ENCODE measurements at places on chromosomes 16 and 17. TPM values are rescaled to one million over a fixed set of nuclear protein-coding genes. Genes with fewer than 3 reads are reported as not detected.

Gene LCMT1
- total RNA-seq = 81.2 TPM

Gene NPIPA8
- 0.48 TPM for total RNA-seq

Gene RPH3AL
- total RNA-seq = 3.0 TPM

Gene KRTAP17-1
- total RNA-seq = not detected

Gene OMG
- total RNA-seq = not detected

Gene PDILT
- total RNA-seq = not detected

Gene LRRC37B
- total RNA-seq = 17.9 TPM

Gene HBA2
- 4.3 TPM for total RNA-seq

Gene TPPP3
- total RNA-seq = 0.48 TPM

Gene LPO
- total RNA-seq = 0.11 TPM

Gene CLEC18A
- total RNA-seq = 1.6 TPM

Gene KDM6B
- 28.9 TPM for total RNA-seq

Gene KNOP1
- 88.4 TPM for total RNA-seq

Gene KRT26
- not detected for total RNA-seq

Gene NETO2
- 28.6 TPM for total RNA-seq

Gene STH
- not detected for total RNA-seq

Gene EPX
- not detected for total RNA-seq

Gene C16orf78
- not detected for total RNA-seq

Gene CNTD1
- not detected for total RNA-seq

Gene TAC4
- total RNA-seq = not detected

Gene CCL2
- 1.4 TPM for total RNA-seq

Gene TCAP
- 2.5 TPM for total RNA-seq

Gene TEKT5
- not detected for total RNA-seq

Gene CMTM1
- 2.6 TPM for total RNA-seq

Gene FNDC8
- total RNA-seq = not detected

Gene PRAC2
- not detected for total RNA-seq

Gene GRB7
- total RNA-seq = 50.6 TPM

Gene CCL4L2
- not detected for total RNA-seq

Gene IL4R
- total RNA-seq = 28.6 TPM

Gene SEPHS2
- total RNA-seq = 52.6 TPM

Gene RASL10B
- total RNA-seq = 15.9 TPM

Gene TEX14
- total RNA-seq = 0.55 TPM

Gene C1QTNF8
- total RNA-seq = not detected

Gene IRX6
- total RNA-seq = not detected

Gene ZNF652
- total RNA-seq = 34.1 TPM

Gene IRX3
- 2.4 TPM for total RNA-seq

Gene SCIMP
- total RNA-seq = not detected

Gene SHCBP1
- 17.2 TPM for total RNA-seq

Gene G6PC1
- total RNA-seq = not detected

Gene CES2
- total RNA-seq = 28.2 TPM

Gene SEZ6
- 2.8 TPM for total RNA-seq

Gene ZSCAN10
- total RNA-seq = 212 TPM

Gene DHRS11
- total RNA-seq = 27.4 TPM

Gene CD7
- total RNA-seq = 0.35 TPM

Gene PMFBP1
- 1.6 TPM for total RNA-seq

Gene HOXB3
- not detected for total RNA-seq

Gene CMTM2
- not detected for total RNA-seq

Gene CDK3
- total RNA-seq = 11.7 TPM

Gene MGAT5B
- 4.6 TPM for total RNA-seq

Gene AHSP
- total RNA-seq = 1.6 TPM

Gene TNS4
- total RNA-seq = 0.55 TPM

Gene KRT23
- not detected for total RNA-seq

Gene SLC2A4
- 4.4 TPM for total RNA-seq

Gene MYH13
- not detected for total RNA-seq

Gene HBQ1
- 4.4 TPM for total RNA-seq

Gene CCDC78
- total RNA-seq = 12.1 TPM

Gene C16orf54
- total RNA-seq = not detected

Gene CD79B
- total RNA-seq = 0.96 TPM
